ENCODE measurements at places on chromosomes 13 and 19.

DNA sequence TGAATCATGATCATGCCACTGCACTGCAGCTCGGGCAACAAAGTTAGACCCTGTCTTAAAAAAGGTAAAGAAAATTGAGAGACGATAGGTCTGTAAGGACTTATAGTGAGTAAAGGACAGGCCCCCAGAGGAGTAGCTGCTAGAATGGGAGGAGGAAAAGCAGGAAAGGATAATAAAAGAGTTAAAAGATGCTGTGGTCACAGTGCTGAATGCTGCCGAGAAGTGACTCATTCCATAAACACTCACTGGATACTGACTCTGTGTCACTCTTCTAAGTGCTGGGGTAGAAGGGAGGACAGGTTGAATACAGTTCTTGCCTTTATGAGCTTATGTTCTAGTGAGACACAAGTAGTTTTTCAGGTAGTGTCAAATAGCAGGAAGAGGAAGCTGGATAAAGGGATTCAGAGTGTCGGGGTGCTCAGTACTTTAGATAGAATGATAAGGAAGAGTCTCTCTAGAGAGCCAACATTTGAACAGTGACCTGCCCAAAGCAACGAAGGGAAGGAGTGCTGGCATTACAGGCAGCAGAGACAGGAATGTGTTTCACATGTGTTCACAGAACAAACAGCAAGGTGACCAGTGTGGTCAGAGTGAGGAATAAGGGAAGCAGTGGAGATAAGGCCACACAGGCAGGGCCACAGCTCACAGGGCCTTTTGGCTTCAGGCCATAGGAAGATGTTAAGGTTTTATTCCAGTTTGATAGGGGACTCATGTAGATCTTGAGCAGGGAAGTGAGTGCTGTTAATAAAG lies 1240.5 kb downstream of the UQCRFS1 start:
- DNase-seq, result no peak

DNA sequence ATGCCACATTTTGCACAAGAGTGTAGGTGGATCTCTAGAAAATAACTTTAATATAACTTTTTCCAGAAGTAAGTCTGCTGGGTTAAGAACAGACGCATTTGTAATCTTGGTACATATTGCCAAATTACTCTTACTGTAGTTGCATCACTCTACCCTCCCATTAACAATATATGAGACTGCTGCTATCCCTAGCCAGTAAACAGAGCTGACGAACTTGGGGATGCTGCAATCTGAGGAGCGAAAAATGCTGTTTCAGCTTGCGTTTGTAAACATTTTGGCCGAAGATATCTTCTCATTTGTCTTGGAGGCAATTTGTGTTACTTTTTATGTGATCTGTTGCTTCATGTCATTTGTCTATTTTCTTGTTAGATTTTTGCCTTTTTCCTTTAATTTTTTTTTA lies 1482.8 kb downstream of the OLFM4 start:
- no peak for DNase-seq

GRCh38 chr19:2345794-2346663 lies 14.0 kb upstream of the TMPRSS9 start:
- DNase-seq, result no peak

- DNase-seq, result no peak
Measured at GRCh38 chr13:28129911-28130693, 8.2 kb upstream of the PAN3 start.

Data from immature natural killer cell (primary cell).